Gastroesophageal sphincter (tissue), 4 donors: ENCODE measurements at places on chromosomes 5 and 9.

- no peak for ATAC-seq
Measured at GRCh38 chr5:87282269-87282668, 14.6 kb downstream of the RASA1 start.

GRCh38 chr5:149387081-149387631 lies 8.1 kb upstream of the IL17B start:
- ATAC-seq = no peak

DNA sequence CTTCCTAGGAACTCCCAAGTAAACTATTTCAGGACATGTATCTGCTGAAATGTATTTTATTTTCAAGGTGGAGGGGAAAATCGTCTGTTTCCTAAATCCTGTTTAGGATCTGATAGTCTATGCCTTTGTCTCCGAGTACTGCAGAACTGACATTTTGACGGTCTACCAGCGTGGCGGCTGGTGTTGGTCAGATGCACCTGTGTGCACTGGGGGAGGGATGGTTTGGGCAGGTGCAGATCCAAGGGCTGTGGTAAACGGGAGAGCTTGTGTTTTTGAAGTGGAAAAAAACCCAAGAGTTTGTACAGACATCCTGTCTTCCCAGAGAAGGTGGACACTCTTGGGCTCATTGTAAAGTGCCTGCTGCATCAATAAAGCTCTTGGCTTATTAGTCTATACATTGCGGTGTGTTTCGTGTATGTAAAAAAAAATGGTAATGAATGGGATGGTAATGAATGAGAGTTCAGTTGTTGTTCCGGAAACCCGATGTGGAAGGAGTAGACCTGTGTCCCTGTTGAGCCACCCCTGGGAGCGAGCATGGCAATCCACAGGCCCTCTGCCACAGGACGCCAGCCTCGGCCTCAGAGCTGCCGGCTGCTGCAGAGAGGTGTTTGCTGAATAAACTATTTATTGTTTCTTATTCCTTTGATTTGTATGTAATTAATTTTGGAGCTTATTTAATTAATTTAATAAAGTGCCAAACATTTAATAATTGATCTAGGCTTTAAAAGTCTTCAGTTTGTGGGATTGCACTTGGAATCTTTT lies 15.3 kb downstream of the ARPC5L start:
- ATAC-seq = no peak

- no peak for ATAC-seq
Measured at GRCh38 chr5:21237461-21237860, 1249.5 kb upstream of the CDH18 start.

DNA sequence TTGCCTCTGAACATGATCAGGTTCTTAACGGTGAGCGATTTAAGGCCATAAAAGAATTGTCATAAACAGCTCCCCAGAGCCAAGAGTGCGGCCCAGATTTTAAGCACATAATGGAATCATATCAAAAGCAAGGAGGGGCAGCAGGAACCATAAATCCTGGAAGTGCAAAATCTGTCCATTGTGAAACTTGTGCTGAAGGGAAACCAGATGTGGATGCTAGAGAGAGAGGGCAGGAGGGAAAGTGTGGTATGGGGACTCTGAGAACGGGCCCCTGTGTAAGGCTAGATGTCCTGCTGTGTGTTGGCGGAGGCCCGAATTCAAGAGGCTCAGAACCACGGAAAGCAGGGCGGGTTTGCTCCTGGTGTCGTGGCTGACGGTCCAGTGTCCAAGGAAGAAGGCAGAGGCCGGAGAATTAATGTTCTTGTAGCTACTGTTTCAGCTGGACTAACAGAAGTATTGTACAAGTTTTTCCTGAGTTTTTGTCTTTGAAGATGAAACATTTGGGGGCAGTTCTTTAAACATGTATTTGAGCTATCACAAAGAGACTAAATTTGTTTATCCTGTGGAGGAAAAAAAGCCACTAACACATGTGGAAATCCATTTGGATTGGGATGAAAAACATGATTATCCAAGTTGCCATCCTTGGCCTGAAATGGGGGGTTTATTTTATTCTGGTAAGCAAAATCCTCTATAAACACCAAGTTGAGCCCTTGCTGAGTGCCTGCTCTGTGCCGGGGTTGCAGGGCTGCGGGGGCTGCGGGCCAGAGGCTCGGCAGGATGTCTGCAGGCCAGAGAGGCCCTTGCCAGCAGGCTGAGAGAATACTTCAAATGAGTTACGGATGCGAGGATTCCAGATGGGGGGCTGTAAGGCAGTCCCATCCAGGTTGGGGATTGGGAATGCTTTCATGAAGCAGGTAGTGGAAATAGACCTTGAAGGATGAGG lies 9.2 kb upstream of the CXCL14 start:
- no peak for ATAC-seq

DNA sequence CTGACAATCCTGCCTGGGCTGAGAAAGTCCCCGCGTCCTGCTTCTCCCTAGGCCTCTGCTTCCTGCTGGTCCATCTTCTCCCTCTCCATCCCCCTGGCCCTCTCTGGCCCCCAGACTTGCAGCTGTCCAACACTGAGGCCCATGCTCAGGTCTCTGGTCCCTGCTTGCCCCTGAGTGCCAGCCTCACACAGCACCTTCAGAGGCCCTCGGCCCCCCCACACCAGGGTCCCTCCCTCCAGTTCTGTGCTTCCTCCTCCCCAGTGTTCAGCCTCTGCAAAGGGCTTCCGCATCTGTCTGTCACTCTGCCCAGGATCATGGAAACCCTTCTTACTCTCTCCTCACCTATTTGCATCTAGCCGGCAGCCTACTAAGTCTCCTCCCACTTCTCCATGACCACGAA lies 62.4 kb upstream of the CTSL start:
- no peak for ATAC-seq

DNA sequence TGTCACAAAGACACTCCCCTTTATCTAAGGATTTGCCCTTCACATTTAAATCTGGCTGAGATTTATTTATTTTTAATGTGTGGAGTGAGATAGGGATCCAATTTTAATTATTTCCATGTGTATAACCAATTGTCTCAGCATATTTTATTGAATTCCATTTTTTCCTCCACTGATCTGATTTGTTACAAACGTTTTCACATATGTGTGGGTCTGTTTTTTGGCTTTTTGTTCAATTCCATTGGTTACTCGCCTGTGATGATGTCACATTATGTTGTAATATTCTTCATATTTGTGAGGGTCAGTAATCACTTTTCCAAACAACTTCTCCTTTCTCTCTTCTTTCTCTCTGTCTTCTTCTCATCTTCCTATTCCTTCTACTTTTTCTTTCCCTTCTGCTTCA lies 278.3 kb upstream of the RFX3 start:
- ATAC-seq = no peak

DNA sequence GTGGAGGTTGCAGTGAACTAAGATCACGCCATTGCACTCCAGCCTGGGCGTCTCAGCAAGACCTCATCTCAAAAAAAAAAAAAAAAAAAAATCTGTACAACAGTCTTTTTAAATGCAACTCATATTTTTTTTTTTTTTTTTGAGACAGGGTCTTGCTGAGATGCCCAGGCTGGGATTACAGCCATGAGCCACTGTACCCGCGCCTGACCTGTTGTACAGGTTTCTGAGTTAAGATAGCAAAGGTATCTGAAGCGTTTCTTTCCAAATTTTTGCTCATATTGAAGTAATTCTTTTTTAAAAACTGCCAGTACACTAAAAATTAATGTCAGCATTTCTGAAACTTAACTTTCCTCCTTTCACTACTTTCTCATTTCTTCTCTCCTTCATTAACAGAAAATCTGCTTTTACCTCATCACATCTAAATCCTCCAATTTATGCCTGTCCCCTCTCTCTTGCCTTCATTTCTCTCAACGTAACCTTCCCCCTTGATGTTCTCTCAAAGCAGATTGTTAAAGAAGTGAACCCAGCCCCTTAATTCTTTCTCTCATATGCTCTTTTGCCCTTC lies 3.3 kb upstream of the SNX24 start:
- ATAC-seq = no peak

GRCh38 chr5:73896097-73896496 lies 270.1 kb downstream of the ARHGEF28 start:
- no peak for ATAC-seq

DNA sequence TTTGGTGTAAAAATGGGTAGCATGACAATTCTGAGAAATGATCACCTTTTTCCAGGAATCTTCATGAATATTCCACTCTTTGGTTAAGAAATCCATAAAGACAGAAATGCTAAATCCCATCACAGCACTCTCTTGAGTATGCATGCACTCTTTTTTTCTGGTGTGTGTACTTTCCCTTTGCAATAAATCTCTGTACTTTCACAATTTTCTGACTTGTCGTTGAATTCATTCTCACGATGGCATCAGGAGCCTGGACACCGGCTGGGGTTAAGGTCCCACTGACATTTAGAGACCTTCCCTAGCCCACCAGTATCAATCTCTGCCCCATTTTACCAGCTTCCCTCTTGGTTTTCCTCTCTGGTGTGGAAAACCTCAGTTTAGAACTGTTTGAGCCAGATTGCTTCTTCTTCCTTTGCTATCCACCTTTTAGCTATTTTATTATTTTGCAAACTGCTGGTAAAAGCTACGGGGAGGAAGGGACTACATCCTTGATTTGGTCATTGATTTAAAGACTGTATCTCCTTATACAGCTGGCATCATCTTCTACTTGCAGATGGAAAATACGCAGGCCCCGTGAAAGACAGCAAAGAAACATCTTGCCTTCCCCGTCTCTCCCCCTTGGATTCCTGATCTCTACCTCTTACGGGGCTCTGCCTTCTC lies 59.9 kb upstream of the ZFR start:
- no peak for ATAC-seq

DNA sequence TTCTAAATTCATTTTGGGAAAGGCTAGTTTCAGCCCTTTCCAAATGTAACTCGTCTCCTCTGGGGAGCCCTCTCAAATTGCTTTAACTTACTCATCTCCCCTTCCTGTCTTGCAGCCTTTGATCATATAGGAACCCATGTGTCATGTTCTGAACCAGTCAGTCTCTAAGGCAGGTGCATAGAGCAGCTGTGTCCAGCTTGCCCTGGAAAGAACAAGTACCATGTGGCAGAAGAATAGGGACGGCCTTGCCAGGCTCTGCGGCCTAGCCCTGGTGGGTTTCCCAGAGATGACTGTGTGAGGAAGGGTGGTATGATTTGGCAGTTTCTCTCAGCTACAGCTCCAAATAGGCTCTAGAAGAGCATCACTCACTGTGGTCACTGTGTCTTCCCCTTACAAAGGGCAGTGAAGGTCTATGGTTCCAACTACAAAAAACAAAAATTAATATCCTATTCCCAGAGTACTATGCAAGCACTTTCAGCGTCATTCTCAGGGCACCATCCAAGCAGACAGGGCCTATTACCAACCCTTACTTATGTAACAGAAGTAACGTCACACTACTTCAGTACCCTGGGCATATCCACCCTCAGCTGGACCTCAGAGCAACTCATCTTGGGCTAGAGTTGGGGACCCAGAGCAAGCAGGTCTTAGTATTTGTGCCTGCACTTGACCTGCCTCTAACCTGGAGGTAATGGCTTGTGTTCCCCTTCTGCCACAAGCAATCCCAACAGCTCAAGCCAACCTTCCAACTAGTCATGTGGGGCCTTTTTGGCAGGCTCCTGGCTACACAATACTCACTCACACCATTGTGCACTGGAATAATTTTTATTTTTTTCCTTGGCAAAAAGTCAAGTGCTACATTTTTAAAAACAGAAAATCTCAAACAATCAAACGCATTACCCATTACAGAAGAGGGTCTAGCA lies 37.2 kb upstream of the UBAP2 start:
- ATAC-seq = no peak

DNA sequence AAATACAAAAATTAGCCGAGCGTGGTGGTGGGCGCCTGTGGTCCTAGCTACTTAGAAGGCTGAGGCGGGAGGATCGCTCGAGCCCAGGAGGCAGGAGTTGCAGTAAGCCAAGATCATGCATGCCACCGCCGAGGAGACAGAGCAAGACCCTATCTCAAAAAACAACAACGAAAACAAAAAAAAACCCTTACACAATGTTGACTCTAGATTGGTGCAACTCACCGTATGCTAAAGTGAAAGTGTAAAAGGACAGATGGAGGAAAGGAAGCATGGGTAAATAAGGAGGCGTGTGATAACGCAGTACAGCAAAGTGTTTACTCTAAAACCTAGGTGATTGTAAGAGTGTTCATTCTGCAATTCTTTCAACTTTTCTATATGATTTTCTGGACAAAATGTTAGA lies 15.9 kb upstream of the RUFY1 start:
- ATAC-seq = no peak

GRCh38 chr5:52658246-52658645 lies 129.5 kb upstream of the ITGA1 start:
- no peak for ATAC-seq

DNA sequence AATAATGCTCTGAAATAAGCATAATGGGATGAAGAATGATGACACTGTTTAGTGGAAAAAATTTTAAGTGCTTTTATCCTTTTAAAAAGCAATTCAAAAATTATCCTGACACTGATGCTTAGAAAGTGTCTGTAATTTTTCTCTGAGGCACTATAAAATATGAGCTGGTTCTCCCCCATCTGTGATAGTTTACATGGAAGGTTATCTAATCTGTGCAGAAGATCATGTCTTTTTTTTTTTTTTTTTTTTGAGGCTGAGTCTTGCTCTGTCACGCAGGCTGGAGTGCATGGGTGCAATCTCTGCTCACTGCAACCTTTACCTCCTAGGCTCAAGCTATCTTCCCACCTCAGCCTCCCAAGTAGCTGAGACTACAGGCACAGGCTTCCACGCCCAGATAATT lies 15.2 kb upstream of the TAF11L2 start:
- no peak for ATAC-seq

DNA sequence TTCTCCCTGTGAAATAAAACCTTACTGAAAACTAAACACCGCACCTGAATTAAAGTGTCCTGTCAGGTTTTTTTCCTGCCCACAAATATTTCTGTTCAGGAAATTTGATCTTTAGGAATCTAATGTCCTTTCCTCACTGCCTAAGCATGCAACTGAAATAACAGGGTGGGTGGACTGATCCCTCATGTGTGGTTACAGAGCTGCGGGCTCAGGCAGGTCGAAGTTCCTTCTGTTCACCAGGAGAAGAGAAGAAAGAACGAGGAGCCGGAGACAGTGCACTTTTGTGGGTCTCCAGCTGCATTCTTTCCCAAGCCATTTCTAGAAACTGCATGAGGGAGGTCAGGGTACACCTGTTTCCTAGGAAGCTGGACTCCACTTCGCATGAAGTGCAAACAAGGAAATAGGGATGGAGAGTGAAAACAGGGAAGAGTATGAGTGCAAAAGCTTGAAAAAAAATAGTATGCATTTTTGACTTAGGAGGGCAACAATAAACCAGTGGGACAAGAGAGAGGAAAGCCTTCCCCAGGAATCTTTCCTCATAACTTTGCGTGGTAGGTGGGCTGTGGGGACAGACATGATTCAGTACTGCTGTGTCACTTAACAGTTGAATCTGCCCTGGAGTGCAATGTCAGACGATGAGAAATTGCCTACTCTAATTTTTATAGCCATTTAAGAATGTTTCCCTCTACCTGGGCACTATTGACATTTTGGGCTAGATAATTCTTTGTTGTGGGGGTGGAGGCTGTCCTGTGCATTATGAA lies 60.3 kb downstream of the GCNT1 start:
- ATAC-seq = no peak

- no peak for ATAC-seq
Measured at GRCh38 chr9:87372356-87372851, 125.3 kb upstream of the DAPK1 start.

DNA sequence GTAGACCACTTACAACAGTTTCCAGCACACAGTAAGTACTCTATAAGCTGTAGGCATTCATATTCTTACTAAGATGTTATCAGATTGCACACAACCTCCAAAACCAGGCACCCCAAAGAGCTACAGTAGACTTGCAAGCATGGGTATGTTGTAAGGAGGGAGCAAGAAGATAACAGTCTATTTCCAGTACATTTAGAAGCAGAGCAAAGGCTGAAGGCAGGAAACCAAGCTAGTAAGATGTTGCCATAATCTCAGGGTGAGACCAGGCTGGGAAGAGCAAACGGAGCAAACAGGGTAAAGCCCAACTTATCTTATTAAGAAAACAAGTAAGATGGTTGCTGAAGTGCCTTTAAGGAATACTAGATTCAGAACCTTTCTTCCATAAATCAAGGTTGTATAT lies 161.1 kb downstream of the GLIS3 start:
- no peak for ATAC-seq
